Ammon's horn (tissue), 1 donor: ENCODE measurements at places on chromosomes 1 and 21.
A peak's percentile ranks its signal among the peaks of the same experiment; 100 is the strongest.

DNA sequence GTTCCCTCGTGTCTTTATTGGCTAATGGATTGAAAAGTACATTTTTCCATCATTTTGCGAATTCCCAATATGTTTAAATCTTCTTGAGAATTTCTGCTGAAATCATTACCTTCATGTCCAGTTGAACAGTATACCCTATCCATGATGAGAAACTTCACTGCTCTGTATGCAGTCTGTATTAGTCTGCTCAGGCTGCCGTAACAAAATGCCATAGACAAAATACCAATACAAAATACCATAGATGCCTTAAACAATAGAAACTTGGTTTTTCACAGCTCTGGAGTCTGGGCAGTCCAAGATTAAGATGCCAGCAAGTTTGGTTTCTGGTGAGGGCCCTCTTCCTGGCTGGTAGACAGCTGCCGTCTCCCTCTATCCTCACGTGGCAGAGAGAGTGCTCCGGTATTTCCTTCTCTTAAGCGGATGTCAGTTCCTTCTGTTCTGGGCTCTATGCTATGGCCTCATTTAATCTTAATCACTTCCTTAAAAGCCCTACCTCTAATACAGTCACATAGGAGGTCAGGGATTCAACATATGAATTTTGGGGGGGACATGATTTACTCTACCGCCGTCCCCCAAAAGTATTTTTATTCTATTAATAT is 27.0 kb downstream of the CXADR start:
- DNase-seq: peak; percentile 20

DNA sequence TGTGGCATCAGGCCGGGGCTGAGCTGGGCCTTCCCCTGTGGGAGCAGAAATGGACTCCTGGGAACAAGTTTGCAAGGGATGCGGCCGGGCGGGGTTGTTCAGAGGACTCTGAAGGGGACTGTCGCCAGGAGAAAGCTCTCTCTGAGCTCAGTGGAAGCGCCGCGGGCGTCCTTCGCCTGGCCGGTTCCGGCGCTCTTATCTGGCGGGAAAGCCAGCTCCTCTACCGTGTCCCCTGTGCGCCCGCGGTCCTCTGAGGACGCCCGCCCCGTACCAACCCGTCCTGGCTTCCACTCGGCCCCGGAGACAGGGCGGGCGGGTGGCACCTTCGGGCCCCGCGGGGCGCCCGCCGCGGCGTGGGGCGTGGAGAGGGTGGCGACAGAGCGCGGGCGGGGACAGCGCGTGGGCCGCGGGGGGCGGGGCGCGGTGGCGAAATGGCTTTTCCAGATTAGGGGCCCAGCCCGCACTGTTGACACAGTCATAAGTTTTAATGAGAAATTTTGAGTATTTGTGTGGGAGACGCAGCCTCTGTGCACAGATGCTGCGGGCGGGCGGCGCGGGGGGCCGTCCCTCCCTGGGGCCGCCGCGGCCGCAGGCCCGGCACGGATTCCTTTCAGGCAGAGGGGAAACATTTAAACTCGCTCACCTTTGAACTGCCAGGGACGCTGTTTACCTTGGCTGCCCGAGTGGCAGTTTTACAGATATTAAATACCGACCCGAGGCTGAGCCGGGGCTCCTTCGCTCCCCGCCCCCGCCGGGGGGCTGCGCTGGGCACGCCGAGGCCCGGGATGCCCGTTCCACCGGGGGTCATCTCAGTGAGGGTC is 70.2 kb downstream of the FOXD2 start:
- no peak for DNase-seq

- no peak for DNase-seq
Observed at GRCh38 chr1:111819566-111820263, 64.0 kb downstream of the DDX20 start.

DNA sequence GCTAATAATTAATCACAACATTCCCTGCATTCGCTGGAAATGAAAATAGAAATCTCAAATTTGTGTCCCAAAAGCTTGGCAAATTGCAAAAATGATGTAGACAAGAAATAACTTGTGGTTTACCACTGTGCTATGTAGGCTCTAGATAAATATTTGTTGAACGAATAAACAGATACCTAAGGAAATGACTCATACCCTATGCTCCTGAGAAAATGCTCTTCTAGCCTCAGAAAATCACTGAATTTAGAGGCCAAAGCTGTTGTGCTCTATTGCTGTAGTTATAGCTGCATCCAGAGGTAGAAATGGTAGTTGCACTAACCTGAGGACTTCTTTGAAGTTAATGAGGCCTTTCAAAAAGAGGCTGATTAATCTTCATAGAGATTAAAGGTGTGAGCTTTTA is 142.0 kb upstream of the ZNHIT6 start:
- DNase-seq: no peak

GRCh38 chr1:227894831-227895451 is 52.8 kb downstream of the WNT9A start:
- DNase-seq: no peak

GRCh38 chr1:181430015-181430885 is 53.1 kb upstream of the CACNA1E start:
- peak; percentile 64 for DNase-seq
